CD4-positive, alpha-beta T cell treated with Interleukin-4 for 4 hours (primary cell): ENCODE measurements at places on chromosomes 4 and X.

DNA sequence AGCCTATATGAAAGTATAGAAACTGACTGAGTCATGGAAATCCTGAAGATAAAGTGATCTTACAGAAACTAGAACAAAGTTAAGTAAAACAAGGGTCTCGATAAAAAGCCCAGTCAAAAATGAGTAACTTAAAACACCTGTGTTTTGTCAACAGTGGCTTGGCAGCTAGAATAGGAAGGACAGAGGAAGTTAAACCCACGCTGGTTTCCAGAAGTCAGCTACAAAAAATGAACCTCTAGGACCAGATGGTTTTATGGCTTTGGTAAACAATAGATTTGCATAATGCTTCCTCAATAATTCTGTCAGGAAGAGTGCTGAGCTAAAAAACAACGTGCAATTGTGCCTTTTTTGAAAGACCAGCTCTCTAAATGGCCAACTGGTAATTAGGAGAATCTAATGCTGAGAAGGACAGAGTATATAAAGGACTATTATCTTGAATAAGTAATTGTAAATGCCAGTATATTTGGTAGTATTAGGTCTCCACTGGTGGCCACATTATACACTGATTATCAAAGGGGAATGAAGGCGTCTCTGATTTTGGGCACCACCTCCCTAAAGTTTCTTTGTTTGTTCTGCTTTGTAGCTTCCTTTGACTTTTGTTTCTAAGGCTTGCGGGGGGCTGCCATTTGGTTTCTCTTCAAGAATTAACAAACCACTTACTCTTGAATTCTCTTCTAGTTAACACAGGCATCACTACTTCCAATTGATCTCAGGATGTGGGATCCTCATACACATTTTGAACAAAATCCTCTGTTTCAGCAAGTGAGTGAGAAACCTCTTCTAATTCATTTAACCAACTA lies 72.2 kb upstream of the PPP3CA start:
- no peak for DNase-seq

GRCh38 chr4:172928347-172928746 lies 240.3 kb upstream of the GALNT7 start:
- no peak for DNase-seq

DNA sequence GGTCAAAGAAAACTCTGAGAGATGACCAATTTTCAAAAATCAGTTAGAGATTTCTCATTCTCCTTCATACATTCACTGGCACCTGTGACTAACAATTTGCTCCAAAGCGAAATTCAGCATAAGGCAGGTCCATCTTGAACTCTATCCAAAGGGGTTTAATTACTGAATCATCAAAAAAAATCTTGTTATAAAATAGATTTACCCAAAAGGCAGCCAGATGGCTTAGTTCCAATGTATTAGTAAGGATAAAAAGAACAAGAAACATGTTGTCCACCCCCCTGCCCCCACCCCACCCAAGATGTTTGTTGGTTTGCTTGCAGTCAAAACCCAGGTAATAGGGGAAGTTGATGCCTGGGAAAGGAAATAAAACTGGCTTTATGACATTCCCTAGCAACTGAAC lies 200.3 kb downstream of the ANTXR2 start:
- no peak for DNase-seq

- no peak for DNase-seq
Observed at GRCh38 chr4:16197876-16198665, 28.2 kb downstream of the TAPT1 start.

- no peak for DNase-seq
Observed at GRCh38 chr4:76803522-76803921, 94.4 kb downstream of the SOWAHB start.

DNA sequence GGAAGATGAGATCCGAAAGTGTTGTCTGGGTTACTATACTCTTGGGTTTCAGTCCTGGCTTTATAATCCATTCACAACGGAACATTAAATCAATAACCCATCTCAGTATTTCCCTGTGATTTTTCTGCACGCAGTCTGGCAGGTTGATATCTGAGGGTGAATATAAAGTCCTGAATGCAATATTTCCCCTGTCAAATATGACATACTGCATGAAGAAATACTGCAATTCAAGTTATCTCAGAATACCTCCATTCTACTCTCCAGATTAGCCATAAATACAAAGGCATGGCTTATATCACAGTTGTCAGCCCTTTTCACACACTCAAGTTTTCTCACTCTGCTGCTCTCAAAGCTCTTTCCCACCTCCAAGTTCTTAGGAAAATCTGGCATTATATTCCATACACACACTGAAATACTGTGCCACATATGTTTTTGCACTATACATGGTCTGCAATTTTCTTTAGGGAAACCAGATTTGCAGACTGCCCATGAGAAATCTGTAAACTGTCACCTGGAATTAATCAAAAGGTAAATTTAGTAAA lies 64.7 kb downstream of the WDFY3 start:
- no peak for DNase-seq

GRCh38 chr4:168398589-168398988 lies 80.0 kb upstream of the DDX60 start:
- DNase-seq = no peak

GRCh38 chrX:13622401-13622964 lies 30.5 kb upstream of the TCEANC start:
- DNase-seq = no peak

- DNase-seq = peak; percentile 5
Observed at GRCh38 chrX:38627683-38628082, 66.3 kb downstream of the TSPAN7 start.

- DNase-seq = no peak
Observed at GRCh38 chrX:145818186-145819113, 821 bp downstream of the SLITRK2 start.

GRCh38 chrX:97260679-97261078 lies 377.0 kb downstream of the RPA4 start:
- no peak for DNase-seq

- peak; percentile 64 for DNase-seq
Observed at GRCh38 chr4:118850488-118851173, 14.7 kb upstream of the SEC24D start.

- DNase-seq = no peak
Observed at GRCh38 chrX:64350047-64350446, 45.2 kb downstream of the MTMR8 start.

DNA sequence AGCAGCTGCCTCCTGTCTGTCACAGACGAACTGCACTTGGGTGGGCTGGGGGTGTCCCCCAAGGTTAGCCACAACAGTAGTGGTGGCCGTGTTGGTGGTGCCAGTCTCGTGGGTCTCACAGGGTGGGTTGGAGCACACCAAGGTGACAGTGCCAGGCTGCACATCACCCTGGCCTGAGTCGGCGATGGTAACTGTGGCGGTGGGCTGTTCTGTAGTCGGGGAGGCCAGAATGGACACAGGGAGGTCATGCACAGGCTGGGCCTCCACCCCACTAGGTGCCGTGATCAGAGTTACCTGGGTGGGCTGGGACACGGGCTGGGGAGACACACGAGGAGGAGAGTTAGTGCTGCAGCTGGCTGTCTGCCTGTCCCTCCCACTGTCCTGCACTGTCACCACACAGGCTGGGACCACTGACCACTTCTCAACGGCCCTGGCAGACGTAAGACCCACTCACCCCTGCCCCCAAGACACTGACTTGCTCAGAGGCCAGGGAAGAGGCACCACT lies 10.8 kb upstream of the RENBP start:
- DNase-seq = no peak

DNA sequence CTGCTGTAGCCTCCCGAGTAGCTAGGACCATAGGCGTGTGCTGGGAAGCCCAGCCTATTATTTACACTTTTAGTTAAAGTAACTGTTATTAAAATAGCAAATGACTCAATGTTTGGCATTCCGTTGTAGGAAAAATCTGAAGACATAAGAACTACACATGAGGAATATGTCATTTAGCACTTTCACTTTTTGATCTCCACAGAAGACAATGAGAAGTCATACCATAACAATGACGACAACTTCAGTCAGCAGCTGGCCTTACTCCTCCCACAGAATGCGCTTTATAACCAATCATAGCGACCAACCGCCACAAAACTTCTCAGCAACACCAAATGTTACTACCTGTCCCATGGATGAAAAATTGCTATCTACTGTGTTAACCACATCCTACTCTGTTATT lies 6.7 kb downstream of the GPR34 start:
- DNase-seq = peak; percentile 20

DNA sequence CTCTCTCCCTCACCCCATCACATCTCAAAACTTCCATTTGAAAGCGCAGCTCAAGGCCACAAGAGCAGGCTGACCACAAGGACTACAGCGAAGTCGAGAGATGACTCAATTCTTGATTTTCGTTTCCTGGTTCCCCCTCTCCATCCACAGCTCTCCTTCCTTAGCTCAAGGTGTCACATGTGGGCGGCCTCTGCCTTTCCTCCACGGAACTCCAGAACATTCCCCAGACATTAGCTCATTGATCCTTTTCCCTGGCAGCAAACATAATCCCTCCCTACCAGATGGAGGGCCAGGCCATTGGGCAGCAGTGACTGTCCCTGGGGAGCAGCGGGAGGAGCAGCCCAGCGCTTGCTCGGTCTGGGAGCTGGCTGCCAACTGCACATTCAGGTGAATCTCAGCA lies 56.3 kb downstream of the CCDC149 start:
- DNase-seq = no peak

DNA sequence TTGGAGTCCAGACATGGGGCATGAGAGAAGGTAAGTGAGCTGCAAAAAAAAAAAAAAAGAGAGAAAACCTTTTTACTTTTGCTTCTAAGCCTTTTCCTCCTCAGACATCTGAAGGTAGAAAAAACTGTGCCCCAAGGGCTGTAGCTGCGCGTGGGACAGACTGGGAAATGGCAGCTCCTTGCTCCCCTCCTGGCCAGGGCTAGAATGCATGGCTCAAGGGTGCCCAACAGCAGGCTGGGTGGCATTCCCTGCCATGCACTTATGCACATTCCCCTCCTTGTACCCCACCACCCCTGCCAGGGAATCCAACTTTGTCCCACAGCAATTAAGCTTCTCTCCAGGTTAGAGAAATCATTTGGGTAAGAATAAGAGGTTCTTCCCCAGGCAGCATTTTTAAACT lies 421.2 kb downstream of the TRAM1L1 start:
- DNase-seq = no peak

GRCh38 chr4:186932631-186933187 lies 209.1 kb upstream of the FAT1 start:
- no peak for DNase-seq

- DNase-seq = no peak
Observed at GRCh38 chr4:85127653-85128052, 161.2 kb upstream of the WDFY3 start.

- no peak for DNase-seq
Observed at GRCh38 chr4:91325495-91325894, 978.3 kb upstream of the GRID2 start.

DNA sequence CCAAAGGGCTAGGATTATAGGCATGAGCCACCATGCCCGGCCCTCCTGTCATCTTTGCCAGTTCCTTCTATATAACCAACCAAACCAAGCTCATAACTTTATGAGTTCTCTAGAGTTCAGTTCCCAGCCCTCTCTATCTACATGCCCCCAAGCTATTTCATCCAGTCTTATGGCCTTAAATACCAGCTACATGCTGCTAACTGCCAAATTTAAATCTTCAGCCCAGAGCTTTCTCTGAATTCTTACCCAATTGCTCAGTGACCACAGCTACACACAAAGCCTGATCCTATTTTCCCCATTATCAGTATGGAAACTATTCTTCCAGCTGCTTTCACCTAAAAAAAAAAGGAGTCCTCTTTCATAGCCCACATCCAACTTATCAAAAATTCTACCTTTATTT lies 23.1 kb downstream of the TMEM184C start:
- no peak for DNase-seq

- no peak for DNase-seq
Observed at GRCh38 chr4:143026459-143027170, 158.1 kb upstream of the USP38 start.

GRCh38 chr4:22906045-22906444 lies 213.3 kb downstream of the GBA3 start:
- DNase-seq = no peak
